Nucleus accumbens (tissue), 56 donors: ENCODE measurements at places on chromosomes 2 and 18.

GRCh38 chr2:106113361-106113966, 80.6 kb downstream of the UXS1 start:
- no peak for DNase-seq

GRCh38 chr2:224438726-224439125, 36.8 kb upstream of the FAM124B start:
- DNase-seq = no peak

DNA sequence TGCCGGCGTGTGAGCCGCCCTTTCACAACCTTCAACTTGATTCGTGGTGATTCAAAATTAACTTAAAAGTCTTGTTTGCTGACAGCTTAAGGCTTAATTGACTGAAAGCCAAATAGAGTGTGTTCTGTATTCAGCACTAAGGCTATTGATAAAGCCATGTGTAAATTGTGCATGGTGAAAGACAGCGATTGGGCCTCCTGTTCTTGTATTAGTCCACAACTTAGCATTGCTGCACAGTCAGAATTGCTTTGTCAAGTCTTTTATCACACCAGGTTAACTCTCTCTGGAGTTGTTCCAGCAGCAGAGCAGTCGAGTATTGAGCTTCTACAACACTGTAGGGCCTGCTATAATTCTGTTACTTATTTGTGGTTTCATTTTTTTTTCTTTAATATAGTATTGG, 210.1 kb downstream of the WDR7 start:
- DNase-seq = no peak

DNA sequence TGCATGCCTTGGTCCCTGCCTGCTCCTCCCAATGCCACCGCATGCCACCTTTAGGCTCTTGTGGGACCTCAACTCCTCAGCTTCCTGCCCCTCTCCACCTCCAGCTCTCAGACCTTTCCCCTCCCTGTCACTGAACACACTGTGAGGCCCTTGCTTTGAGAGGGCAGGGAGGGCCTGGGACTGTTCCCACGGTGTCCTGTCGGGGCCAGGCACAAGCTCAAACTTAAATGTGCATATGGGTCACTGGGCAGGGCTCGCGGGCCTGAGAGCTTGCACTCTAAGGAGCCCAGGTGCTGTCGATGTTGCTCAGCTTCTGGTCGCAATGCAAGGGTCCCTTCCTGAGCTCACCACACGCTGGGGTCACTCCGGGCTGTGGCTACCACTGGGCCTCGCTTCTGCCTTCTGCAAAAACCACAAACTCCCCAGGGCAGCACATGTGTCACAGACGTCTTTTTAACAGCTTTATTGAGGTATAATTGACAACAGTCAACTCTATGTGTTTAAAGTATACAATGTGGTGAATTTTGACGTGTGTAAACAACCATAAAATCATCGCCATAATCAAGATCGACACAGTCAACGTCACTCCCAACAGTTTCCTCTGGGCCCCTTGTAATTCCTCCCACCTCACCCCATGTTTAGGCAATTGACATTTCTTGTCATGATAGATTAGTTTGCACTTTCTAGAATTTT, 11.9 kb upstream of the B3GNT7 start:
- no peak for DNase-seq

- no peak for DNase-seq
Measured at GRCh38 chr2:122390406-122390805, 635.0 kb downstream of the TSN start.

DNA sequence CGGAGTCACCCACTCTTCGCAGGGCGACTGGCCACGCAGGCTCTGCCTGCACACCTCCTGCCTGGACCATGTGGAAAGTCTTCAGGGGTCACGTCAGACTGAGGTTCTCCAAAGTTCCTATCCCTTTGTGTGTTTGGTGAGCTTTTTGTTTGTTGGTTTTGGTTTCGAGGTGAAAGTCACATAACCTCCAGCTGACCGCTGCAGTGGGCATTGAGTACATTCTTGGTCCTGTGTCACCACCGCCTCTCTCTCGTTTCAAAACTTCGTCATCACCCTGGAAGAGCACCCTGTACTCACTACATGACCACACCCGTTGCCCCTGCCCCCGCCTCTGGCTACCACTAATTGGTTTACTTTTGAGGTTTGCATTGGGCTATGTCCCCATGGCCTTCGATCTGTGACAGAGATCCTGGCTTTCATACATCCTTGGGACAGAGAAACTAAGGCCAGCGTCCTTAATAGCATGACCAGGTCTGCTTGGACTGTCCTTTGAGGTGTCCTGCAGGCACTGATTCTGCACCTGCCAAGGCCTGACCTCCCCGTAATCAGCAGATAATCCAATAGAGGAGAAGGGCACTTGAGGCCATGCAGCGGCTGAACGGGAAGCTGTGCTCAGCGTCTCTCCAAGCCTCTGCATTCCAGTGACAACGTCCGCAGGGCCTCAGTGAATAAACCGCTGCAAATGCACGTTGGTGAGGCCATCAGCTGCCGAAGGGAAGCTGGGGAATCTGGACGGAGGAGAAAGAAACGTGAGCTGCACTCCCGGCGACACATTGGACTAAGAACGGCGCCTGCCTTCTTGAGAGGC, 46.8 kb downstream of the SH3BP4 start:
- DNase-seq = no peak
